Effector memory CD4-positive, alpha-beta T cell (primary cell): ENCODE measurements at places on chromosomes 4 and X.

DNA sequence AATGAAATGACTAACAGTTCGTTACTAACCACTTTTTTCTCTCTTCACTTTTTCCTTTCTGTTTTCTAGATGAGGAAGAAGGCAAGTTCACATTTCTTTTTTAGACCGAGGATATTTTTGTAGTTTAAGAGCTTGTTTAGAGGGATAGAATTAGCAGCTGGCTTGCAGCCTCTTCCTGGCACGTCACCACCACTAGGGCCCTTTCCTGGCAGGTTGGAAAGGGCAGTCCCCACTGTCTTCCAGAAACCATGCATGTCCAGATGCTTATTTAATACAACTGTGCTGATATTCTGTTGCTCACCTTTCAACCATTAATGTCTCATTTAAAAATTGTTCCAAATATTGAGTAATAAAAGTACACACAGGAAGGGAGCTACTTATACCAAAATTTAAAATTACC, 209.5 kb upstream of the PACRGL start:
- no peak for DNase-seq

DNA sequence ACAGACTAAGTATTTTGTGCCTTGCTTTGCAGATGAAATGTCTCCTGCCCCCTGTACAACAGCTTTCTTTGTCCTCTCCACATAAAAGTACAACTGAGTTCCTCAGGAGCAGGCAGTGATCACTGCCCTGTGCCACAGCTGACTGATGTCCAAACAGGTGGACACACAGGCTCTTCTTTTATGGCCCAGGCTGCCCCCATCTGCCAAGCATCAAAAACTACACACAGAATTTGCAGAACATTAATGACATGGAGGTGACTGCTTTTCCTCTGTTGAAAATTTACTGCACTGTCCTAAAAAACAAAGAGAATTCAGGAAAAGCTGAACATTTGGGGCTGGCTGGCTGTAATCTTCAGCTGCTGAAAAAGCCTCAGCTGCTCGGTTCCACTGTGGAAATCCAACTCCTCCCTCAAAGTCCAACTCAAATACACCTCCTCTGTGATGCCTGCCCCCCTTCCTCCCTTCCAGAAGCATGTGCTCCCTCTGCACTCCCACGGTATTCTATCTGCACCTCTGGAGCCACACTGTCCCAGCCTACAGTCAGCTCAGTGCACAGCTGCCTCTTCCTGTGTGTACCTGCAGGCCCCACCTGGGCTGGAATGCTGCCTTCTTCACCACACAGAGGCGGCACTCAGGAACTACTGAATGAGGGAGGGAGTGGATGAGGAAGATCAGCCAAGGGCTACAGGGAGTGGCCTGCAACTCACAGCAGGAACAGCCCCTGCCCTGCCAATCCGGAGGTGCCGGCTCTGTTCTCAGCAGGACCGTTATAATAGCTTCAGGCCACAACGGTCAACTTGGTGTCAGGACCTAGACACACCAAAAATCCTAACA, 10.3 kb downstream of the AFAP1 start:
- no peak for DNase-seq

GRCh38 chr4:113616443-113616842, 145.1 kb downstream of the CAMK2D start:
- no peak for DNase-seq

DNA sequence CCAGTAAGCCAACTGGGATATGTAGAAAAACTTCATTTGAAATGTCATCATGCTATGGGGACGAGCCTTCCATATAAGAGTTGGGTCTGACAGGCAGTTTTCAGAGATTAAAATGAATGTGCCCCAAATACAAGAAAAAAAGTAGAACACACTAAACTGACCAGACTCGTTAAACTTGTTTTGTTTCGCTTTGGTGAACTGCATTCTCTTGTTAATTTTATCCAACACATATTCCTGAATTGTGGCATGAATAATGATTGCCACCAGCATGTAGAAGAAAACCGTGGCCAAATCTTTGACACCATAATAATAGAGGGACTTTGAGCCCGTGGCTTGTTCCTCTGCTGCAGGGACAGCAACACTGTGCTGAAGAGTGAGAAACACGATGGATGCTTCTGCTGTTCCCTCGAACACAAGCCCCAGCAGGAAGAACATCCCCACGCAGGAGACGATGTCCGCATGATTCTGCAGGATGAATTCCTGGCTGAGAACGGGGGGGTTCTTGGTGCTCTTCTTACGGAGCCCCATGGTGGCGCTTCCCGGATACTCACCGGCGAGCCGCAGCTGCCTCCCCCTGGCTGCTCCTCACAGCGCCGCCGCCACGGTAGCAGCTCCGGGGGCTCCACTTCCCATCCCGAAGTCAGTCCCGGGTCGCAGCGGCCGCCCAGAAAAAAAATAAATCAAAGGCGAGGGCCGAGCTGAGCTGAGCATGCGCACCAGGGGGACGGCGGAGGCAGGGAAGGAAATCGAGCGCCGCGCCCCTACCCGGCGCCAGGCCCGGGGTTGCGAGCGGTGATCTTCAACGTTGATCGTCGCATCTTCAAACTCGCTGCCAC, at the start of gene TRAM1L1:
TRAM1L1 (minus strand) TSS at position 711 of the 836 bp plus-strand sequence; CDS start at position 528, 183 bp downstream.
- DNase-seq = no peak

GRCh38 chr4:112938461-112939058, 110.9 kb upstream of the ANK2 start:
- DNase-seq = no peak

- DNase-seq = no peak
These were observed 450.5 kb downstream of the ARAP2 start for GRCh38 chr4:35793766-35794165.

DNA sequence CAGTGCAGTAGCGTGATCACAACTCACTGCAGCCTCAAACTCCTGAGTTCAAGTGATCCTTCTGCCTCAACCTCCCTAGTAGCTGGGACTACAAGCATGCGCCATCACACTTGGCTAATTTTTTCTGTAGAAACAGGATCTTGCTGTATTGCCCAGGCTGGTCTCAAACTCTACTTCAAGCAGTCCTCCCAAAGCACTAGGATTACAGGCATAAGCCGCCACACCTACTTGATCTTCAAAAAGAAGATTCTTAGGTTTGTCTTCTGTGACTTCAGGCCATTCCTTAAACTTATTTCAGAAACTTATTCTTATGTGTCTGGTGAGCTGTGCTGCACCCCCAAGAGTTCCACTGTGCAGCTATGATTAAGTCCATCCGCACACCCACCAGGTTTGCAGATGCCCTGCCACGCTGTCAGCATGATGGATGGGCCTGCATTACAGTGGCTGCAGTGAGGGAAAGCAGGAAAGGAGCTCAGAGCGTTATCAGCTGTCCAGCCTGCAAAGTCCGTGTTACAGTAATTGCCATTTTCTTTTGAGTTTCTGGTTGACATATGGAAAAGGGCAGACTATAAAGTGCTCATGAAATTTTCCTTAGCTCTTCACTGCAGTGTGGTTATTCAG, 146.6 kb downstream of the AASDH start:
- DNase-seq = no peak

- no peak for DNase-seq
These were observed 93.0 kb upstream of the ARHGAP24 start for GRCh38 chr4:85381968-85382367.

DNA sequence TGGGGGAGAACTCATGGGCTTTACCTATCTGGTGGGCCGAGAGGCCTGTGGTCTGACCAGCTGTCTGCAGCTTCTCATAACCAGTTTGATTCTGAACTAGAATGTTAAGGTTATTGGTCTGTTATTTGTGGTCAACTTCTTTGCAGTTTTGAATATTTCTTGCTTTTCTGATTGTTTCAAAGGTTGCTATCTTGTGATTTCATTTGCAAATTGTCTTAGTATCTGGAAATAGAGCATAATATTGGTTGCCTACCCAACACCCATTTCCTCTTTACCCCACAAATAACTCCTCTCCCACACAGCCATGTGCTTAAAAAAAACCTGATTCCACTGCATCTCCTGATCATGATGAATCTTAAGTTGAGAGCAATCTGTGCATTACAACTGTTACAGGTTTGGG, 39.1 kb upstream of the BMP2K start:
- no peak for DNase-seq

DNA sequence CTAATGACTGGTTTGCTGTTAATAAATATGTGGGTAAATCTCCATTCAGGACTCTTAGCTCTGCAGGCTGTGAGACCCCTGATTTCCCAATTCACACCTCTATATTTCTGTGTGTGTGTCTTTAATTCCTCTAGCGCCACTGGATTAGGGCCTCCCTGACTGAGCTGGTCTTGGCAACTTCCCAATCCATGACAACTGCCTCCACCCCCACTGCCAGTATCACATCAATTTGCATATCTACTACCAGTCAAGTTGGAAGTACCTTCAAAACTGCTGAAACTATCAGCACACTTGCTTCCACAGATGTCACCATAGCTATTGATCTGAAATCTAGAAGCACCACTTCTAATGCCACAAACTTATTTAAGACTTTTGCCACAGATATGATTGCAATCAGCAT, 27.6 kb downstream of the OPRPN start:
- no peak for DNase-seq

DNA sequence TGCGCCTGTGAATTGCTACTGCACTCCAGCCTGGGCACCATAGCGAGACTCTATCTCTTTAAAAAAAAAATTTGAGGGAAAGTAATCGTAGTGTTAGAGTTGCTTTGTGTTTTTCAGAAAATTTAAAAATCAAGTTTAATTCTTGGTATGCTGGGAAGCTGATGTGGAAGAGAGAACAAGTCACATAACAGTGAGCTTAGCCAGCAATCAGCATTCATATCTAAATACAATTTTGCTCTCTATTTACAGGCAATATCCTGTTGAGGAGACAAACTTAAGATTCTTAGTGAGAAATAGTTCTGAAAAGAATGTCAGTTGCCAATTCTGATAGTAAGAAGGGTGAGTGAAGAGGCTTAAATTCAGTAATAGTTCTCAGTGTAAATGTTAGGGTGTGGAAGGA, 9.6 kb upstream of the NDUFC1 start:
- DNase-seq = no peak

GRCh38 chr4:1195109-1195671, 22.8 kb upstream of the SPON2 start:
- DNase-seq = no peak

- no peak for DNase-seq
These were observed 554.6 kb upstream of the BOD1L1 start for GRCh38 chr4:14182148-14182547.

GRCh38 chrX:150365990-150366911, 3.1 kb downstream of the MAMLD1 start:
- no peak for DNase-seq

DNA sequence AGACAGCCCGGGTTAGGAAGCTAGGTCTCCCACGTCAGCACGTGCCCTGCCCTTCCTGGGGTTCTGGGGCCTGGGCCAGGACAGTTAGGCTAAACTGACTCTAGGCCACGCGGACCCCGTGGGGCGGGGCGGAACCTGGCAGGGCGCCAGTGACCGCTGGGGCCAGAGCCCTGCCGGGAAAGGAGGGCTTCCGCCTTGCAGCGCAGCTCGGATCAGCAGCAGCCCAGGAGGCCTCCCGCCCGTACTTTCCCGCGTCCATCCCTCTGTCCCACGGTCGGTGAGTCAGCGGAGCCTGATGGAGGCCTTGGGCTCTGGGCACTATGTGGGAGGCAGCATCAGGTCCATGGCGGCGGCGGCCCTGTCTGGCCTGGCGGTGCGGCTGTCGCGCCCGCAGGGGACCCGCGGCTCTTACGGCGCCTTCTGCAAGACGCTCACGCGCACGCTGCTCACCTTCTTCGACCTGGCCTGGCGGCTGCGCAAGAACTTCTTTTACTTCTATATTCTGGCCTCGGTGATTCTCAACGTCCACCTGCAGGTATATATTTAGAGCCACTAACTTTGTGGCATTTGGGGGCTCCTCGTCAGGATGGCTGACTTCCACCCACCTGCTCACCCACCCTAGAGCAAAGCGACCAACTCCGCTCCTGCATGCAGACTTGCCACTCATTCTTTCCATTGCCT, at the start of gene SMIM10:
SMIM10 (plus strand) TSS at position 191 of the 681 bp plus-strand sequence; CDS start at position 296, 105 bp downstream.
- DNase-seq = no peak

DNA sequence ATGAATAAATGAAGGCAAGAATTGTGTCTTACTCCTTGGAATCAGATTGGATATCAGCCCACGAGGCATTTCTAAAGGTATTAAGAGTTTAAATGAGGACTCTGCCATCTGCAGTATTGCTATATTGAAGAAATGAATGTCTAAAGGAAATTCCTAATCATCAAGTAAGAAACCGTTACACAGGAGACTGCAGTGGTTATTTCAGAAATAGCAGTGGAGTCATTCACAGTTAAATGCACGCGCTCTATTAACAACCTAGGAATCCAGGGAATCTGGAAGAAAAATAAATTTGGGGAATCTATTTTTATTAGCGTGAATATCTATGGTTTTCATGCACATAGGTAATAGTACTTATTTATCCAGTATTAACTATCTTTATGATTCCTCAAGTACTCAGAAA, 334.2 kb downstream of the TENM3 start:
- DNase-seq = no peak

- no peak for DNase-seq
These were observed 219.2 kb upstream of the HDX start for GRCh38 chrX:84721416-84721815.

DNA sequence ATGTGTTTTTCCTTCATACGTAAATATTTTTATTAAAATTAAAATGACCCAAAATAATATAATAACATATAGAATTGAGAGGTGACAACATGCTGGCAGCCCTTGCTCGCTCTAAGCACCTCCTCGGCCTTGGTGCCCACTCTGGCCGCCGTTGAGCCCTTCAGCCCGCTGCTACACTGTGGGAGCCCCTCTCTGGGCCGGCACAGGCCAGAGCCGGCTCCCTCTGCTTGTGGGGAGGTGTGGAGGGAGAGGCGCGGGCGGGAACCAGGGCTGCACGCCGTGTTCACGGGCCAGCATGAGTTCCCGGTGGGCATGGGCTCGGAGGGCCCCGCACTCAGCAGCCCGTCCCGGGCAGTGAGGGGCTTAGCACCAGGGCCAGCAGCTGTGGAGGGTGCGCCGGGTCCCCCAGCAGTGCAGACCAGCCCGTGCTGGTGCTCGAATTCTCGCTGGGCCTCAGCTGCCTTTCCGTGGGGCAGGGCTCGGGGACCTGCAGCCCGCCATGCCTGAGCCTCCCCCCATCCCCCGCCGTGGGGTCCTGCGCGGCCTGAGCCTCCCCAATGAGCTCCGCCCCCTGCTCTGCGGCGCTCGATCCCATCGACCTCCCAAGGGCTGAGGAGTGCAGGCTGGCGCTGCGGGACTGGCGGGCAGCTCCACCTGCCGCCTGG, 222.3 kb downstream of the PTTG2 start:
- no peak for DNase-seq

- no peak for DNase-seq
These were observed 7.0 kb downstream of the SFRP2 start for GRCh38 chr4:153781717-153782416.

DNA sequence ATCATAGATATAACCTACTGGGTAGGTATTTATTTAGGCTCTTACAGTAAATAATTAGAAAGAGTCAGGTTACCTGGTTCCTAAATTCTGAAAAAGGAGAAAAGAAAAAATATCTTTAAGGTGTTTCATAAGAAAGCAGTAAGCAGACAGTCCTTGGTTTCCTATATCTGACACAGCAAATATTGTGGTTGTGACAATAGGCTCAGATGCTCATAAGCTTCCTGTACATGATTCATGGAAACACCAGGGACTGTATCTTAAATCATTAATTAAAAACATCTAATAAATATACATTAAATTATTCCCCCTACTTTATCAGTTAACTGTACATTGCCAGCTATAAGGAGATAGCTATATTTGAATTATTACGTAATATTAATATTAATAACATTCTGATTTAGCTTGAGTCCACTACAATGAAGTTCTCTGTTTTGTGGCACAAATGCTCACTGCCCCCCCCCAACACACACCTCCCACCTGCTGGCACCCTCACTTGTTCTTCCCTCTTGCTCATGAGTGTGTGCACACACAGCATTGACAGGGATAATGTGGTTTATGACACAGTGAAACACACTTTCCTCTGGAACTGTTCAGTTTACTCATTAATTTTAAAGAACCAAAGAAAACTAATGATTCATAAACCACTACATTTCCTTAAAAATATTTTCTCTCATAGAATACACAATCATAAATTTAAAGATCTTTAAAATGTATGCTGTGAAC, 187.4 kb downstream of the NR3C2 start:
- DNase-seq = no peak
